Urothelium cell line (cell line): ENCODE measurements at places on chromosomes 5 and 9.

DNA sequence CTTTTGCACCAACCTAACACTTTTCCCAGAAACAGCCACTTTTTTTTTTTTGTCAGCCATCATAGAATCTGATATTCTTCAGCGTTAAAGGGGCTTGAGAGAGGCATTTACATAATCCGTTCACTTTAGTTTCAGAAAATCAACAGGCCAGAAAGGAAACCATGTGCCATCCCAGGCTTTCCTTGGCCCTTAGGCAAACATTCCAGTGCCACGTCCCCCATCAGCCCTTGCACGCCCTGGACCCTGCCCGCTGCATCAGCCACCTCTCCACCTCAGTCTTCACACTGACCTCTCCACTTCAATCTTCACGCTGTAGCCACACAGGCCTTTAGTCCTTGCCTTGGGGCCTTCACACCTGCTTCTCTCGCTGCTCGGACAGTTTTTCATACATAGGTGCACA is 123.2 kb downstream of the GRIA1 start:
- no peak for DNase-seq

DNA sequence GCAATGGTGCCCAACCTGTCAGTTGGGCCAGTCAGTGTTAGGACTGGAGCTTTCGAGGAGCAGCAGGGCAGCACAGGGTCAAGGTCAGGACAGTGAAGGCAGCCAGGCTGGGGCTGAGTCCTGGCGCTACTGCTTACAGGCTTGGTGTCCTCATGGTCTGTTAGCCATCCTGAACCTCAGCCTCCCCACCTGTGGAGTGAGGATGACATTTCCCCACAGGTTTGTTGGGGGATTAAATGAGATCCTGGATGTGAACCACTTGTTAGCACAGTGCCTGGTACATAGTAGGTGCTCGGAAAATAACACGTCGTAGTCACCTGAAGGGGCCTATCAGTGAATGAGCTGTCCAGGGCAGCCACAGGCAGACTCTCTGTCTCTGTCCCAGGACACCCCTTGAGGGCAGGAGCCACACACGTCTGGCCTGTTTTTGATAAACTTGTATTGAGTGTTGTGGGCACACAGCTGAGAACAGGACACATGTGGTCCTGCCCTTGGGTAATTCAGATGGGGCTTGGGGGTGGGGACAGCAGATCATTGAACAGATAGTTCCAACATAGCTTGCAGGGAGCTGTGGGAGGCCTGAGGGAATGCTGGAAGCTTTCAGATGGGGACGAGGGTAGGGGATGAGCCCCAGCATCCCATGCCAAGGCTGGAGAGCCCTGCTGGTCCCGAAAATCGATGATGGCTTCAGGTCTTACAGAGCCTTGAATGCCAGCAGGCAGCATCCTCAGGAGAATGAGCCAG is 69.3 kb downstream of the AMBP start:
- DNase-seq: no peak

GRCh38 chr5:15717001-15717400 is 217.0 kb downstream of the FBXL7 start:
- no peak for DNase-seq

DNA sequence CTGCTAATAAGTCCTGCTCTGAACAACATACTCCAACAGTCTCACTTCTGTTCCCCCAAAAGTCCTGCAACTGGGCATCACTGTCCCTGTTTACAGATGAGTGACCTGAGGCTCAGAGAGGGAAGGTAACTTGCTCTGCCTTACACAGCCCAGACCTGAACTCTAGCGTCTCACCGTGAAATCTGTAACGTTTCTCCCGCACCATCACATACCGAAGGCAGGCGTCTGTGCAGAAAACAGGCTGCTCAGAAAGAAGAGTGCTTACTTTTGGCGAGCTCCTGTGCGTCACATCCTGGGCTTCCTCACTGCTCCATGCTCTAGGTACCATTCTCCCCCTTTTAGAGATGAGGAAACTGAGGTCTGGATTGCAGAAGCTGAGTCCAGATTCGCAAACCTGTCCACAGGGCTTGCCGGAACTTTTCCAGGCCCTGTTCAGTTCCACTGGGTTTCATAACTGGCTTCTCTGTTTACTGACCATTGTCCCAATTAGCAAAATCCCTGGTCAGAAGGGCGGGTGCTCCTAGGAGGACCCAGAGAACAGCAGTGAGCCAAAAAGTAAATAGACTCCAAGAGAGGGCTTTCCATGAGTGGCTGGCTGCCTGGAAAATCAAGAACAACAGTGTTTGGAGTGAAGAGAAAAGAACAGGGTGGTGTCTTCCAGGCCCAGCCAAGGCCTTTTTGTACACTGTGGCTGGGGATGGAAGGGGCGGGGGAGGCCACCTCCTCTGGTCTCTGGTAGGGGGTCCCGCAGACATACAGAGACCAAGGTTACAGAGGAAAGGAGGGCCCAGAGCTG is 27.1 kb downstream of the GSN start:
- DNase-seq: no peak

DNA sequence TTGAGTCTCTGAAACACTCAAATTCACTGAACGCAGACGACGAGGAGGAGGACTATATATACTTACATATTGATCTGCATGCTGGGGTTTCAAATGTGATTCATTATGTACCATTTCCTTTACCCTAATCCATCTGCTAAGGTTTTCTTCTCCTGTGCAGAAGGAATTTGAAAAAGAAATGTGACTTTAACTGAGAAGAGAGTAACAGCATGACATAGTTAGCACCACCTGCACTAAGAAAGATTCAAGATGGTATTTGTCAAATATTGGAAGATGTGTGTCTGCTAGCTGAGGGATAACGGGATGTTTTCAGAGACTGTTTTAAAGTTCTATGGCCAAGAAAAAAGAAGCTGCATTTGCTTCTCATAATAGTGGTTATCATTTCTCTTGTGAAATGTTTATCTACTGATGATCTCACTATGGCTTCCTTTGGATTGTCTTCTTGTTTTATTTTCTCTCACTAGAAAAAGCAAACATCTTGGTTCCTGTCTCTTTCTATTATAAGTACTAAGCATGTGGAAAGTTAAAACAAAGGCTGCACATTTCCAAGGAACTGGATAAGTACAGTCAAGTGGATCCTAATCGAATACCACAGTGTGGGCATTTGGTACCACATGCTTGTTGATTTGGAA is 89.8 kb upstream of the TLE4 start:
- no peak for DNase-seq

DNA sequence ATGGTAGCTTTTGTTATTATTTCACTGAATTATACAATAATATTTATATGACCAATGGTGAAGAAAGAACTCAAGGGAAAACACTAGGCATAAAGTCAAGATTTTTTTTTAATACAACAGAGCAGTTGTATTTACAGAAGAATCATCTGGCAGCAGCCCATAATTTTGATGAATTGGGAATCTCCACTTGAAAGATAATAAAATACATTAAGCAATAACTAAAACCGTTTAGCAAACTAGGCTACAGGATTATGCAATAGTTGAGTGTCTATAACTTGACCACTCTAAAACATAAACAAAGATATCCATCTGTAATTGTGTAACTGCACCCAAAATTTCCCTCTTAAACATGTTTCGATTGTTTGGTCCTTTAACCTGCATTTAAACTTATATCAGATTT is 80.8 kb downstream of the SNCAIP start:
- DNase-seq: no peak

GRCh38 chr5:141657937-141658545 is 6.8 kb upstream of the FCHSD1 start:
- DNase-seq: peak; percentile 58

GRCh38 chr5:71699751-71700150 is 19.3 kb upstream of the CARTPT start:
- DNase-seq: no peak

- no peak for DNase-seq
Observed at GRCh38 chr9:1443450-1443849, 393.3 kb downstream of the DMRT2 start.

DNA sequence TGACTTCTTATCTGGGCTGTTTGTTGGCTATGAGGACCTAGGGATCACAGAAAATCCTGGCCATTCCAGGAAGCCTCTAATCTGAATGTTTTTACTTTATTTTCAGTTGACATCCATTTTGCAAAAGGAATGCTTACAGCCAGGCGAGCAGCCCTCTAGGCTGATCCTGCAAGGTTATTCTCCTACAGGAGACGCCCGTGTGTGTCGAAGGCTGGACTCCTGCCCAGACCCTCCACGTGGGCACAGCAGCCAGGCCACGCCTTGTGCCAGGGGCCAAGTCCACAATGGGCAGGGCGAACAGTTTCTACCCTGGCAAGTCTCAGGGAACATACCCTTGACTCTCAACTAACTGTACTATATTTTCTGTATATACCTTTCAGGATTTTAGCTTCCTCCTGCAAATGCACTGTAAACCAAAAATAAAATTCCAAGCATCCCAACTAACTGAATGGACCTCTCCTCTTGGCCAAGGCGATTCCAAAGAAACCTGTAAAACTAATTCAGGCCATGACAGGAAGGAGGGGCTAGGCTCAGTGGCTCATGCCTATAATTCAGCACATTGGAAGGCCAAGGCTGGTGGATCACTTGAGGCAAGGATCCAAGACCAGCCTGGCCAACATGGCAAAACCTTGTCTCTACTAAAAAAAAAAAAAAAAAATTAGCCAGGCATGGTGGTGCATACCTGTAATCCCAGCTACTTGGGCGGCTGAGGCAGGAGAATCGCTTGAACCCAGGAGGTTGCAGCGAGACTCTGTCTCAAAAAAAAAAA is 5.7 kb downstream of the CMBL start:
- DNase-seq: no peak

DNA sequence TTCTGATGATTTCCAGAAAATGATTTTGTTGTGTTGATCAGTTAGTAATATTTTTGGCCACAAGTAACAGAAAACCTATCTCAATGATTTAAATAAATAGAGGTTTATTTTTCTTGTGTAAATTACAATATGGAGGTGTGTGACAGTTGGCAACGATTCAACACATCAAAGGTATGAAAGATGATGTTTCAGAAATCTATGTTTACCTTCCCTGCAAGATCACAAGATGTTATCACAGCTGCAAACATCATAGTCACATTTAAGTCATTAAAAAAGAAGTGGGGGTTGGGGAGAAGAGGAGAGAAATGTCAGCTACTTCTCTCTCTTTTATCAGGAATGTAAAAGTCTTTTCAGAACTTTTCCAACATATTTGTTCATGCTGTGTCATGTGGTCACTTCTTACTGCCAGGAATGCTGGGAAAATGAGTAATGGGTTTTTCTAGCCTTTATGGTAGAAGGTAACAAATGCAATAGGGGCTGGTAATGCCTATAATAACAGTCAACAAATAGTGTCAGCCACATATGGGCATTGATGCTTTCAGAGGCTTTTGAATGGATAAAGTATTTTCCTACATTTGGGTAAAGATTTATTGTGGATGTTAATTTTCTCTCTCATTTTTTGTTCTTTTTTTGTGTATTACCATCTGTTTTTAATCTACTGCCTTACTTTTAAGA is 742.7 kb downstream of the TLE1 start:
- DNase-seq: no peak

DNA sequence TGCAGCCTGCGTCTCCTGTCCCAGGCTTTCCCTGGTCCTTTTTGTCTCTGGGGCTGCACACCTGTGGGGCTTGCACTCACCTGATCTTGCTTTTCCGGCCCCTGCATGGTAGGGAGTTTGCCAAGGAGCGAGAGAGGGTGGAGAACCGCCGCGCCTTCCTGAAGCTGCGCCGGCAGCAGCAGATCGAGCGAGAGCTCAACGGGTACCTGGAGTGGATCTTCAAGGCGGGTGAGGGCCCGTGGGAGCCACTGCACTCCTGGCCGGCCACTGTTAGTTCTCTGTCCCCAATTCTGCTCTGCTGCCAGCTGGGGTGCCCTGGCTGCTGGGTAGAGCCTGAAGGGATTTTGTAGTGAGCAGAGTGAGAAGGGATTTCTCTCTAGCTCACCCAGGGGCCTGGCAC is 78.0 kb downstream of the CACNA1B start:
- no peak for DNase-seq

DNA sequence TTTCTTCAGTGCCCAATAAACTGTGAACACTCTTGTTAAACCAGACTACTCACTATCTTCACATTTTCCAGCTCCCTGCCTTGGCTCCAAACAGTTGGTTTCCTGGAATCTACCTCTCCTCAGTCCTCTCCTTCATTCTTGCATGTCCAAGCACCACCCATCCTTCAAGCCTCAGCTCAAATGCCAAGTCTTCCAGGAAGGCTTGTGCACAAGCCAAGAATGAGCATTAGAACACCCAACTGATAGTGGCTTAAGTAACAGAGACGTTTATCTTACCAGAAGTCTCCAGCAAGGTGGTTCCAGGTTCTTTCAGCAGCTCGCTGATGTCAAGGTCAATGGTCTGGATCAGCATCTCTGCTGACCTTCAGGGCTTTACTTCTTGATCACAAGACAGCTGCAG is 60.1 kb downstream of the PTPDC1 start:
- DNase-seq: no peak

GRCh38 chr9:6640268-6641051 is 5.1 kb downstream of the GLDC start:
- DNase-seq: no peak

DNA sequence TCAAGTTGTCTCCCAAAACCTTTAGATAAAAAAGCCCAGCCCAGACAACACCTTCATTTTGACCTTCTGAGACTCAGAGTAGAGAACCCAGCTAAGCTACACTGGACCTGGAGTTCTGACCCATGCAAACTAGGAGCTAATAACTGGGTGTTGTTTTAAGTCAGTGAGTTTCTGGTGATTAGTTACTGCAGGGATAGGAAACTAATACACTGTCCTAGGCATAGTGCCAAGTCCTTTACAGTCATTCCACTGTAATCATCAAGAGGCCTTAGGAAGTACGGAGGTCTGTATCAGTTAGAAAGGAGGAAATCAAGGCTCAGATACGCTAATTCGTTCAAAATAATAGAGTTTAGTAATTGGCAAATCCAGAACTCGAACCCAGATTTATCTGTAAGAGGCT is 197.9 kb downstream of the KCTD16 start:
- no peak for DNase-seq

GRCh38 chr5:111635916-111636570 is 121.0 kb downstream of the NREP start:
- no peak for DNase-seq

DNA sequence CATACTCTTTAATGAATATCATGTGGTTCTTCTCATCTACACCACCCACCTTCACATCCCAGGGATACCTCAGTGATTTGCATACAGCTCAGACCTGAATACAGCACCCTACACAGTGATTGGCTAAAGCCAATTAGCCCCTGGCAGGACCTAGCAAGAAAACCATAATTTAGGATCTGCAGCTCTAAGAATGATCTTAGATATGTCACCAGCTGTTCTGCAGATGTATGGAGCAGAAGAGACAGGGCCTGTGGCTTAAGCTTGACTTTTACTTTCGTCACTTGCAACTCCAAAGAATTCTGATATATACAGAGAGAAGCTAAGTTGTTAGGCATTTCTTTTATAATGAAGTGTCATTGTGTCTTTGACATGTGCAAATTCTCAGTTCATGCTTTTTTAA is 483.2 kb upstream of the C9orf72 start:
- DNase-seq: no peak

- peak; percentile 10 for DNase-seq
Observed at GRCh38 chr5:23269981-23270380, 237.4 kb upstream of the PRDM9 start.

DNA sequence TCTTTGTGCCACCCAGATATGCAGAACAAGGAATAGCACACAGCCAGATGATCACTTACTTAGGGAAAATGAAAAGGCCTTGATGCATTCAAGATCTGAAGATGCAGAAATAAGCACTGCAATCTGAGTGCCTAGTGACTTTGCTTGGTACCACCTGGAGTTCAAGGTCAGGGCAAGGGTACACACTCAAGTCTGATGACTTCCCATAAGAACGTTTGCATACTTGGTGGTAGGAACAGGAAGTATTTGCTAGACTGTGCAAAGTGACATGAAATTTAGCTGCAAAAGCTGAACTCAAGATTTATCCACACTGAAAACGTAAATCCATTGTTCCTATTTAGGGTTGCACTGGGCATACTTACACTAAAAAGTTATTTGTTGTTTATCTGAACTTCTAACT is 177.1 kb downstream of the PIK3R1 start:
- no peak for DNase-seq
